ACHN (cell line): ENCODE measurements at places on chromosomes 3 and 15.

GRCh38 chr3:35709691-35710090 lies 70.4 kb downstream of the ARPP21 start:
- no peak for DNase-seq

DNA sequence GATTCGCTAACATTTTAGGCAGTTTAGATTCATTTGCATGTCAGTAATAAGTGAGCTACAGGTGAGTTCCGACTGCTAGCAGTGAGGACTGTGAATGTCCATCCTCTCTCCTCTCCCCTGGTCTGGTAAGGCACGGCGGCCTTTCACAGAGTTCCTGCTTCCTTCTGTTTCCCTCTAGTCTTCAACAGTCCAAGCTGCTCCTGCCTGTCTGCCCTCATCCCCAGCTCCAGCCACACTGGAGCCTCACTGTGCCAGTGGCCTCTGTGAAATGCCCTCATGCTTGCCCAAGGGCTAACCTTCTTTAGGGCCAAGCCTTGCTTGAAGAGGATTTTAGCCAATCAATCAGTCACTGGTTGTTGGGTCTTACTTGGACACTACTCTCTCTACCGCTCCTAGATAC lies 145.8 kb upstream of the BHLHE40 start:
- no peak for DNase-seq

- DNase-seq = no peak
Measured at GRCh38 chr3:45462522-45463265, 74.3 kb downstream of the LARS2 start.

- DNase-seq = no peak
Measured at GRCh38 chr3:141797819-141798447, 34.7 kb downstream of the GRK7 start.

- no peak for DNase-seq
Measured at GRCh38 chr15:43493703-43494472, 932 bp upstream of the TP53BP1 start.

- no peak for DNase-seq
Measured at GRCh38 chr15:51253366-51253765, 85.0 kb downstream of the CYP19A1 start.

- DNase-seq = no peak
Measured at GRCh38 chr3:196311-197148, at the start of gene CHL1. Gene CHL1, plus strand, starts transcription at chr3:196763. Its CDS starts 123,014 bp downstream, at chr3:319777.

DNA sequence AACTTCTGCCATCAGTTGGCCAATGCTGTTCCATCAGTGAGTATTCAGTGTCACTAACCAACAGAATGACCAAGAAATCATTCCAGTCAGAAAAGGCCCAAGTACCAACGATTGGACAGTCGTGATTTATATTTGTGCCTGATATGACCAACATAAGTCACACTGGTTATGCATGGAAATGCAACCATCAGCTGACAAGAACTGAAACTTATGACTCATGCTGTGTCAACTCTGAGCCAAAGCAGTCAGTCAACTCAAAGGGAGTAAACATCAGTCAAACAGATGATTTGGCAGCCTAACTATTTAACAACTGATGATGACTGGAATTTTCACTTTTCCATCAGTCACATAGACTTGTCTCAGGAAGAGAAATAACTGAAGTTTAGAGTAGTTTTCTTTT lies 142.4 kb downstream of the ANXA2 start:
- DNase-seq = peak; percentile 44

DNA sequence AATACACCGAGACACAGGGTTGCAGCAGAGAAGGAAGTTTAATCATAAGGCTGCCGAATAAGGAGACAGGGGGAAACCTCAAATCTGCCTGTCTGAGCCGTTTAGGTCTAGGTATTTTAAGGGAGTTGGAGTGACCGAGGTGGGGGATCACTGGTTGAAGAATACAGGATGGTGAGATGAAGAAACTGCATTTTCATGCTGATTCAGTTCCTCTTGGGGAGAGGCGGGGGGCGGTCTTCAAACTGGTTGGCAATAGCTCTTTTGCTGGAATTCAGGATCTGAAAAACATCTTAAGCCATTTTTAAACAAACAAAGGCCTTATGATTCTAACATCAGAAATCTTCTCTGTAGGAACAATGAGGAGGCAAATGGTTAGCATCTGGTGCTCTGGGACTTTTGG lies 699.5 kb upstream of the CFAP20DC start:
- DNase-seq = no peak

DNA sequence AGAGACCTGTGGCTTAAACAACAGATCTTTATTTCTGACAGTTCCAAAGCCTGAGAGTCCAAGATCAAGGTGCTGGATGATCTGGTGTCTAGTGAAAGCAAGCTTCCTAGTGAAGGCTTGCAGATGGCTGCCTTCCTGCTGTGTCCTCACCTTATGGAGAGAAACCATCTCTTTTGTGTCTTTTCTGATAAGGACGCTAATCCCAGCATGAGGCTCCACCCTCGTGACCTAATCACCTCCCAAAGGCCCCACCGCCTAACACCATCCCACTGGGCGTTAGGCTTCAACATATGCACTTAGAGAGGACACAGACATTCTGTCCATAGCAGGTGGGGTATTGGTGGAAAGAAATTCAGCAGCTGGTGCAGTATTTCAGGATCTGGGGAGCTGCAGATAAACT lies 19.8 kb upstream of the LYSMD4 start:
- no peak for DNase-seq

DNA sequence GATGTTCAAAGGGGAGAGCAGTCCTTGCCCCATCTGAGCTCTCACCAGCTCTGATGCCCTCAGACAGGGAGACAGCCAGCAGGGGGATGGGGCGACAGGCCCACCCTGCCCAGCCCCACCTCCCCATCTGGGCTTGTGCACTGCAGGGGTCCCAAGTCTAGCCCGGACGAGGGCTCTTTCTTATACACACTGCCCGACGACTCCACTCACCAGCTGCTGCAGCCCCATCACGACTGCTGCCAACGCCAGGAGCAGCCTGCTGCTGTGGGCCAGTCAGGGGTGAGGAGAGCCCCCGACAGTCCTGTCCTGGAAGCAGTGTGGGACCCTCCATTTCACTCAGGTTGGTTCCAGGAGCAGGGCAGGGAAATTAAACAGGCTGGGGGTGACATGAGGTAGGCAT lies 73.9 kb downstream of the BOC start:
- DNase-seq = no peak

- DNase-seq = no peak
Measured at GRCh38 chr3:72995337-72995736, 1.3 kb upstream of the PPP4R2 start.

- no peak for DNase-seq
Measured at GRCh38 chr15:74680456-74680855, 15.4 kb downstream of the EDC3 start.

GRCh38 chr3:136042608-136043221 lies 77.2 kb downstream of the PPP2R3A start:
- DNase-seq = peak; percentile 60

DNA sequence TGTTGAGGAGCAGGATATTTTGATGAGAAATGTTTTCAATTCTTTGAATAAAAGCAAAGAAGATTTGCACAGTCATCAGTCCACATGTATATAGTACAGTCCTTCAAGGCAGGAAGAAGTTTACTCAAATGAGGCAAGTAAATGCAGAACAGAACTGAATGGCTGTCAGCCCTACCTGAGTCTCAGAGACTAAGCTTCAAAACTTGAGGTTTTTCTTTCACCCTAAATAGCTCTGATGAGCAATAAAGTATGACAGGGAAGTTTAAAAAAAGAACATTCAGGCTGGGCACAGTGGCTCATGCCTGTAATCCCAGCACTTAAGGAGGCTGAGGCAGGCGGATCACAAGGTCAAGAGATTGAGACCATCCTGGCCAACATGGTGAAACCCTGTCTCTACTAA lies 232.5 kb downstream of the SUCLG2 start:
- DNase-seq = no peak

DNA sequence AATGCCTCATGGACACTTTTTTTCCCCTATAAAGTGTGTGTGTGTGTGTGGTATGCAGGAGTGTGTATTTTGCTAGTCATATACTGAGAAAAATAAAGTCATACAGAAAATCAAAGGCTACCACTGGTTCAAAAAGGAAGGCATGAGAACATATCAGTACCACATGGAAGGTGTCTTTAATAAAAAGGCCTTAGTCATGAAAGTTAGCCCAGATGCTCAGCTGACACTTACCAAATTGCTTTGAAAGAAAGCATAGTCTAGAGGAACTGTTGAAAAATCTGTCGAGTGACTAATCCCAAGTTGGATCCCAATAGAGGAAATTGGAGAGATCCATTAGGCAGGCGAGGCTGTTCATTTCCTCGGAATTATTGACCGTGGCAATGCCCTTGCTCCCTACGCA lies 432.9 kb upstream of the CFAP20DC start:
- DNase-seq = no peak

DNA sequence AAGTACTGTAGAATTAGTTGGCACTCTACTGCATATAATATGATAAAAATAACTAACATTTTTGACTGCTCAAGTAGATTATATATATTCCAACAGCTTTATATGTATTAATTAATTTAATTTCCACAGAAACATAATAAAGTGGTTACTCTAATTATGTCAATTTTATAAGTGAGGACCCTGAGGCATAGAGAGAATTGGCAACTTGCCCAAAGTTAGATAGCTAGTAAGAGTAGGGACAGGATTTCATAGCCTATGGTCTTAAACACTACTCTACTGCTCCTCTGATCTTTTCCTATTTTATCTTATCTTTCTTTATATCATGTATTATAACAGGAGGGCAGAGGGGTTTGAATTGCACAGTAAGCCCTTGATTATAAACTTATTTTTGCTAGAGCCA lies 418.7 kb upstream of the SGO1 start:
- DNase-seq = no peak

DNA sequence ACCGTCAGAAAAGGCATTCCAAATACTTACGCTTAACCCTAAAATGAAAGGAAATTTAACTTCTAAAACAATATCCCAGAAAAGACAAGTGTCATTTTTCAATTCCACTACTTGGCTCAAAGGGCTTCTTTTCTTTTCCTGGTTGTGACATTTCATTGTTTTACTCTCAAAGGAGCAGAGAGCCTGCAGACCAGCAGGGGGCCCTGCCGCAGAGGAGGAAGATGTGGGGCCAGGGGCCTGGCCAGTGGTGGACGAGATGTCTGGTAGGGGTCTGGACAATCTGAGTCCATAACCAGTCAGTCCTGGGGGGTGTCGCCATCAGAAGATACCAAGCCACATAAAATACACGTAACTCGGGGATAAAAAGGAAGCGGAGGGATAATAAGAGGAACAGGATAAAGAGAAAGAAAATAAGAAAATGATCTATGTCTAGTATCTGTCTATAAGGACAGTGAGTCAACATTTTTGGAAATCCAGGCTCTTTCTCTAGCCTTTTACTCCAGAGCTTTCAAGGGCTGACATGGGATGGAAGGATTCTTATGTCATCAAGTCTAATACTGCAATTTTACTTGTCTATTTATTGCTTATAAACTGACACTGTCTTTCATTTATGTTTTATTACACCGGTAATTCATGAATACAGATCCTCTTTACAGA lies 54.2 kb upstream of the ARHGEF3 start:
- DNase-seq = peak; percentile 31

GRCh38 chr15:80578206-80578595 lies 116.9 kb upstream of the ABHD17C start:
- DNase-seq = no peak

- DNase-seq = no peak
Measured at GRCh38 chr15:60124460-60125070, 120.5 kb downstream of the FOXB1 start.

GRCh38 chr3:14210843-14211594 lies 32.4 kb downstream of the LSM3 start:
- peak; percentile 79 for DNase-seq

- DNase-seq = no peak
Measured at GRCh38 chr3:158260392-158260791, 150.5 kb downstream of the RSRC1 start.

DNA sequence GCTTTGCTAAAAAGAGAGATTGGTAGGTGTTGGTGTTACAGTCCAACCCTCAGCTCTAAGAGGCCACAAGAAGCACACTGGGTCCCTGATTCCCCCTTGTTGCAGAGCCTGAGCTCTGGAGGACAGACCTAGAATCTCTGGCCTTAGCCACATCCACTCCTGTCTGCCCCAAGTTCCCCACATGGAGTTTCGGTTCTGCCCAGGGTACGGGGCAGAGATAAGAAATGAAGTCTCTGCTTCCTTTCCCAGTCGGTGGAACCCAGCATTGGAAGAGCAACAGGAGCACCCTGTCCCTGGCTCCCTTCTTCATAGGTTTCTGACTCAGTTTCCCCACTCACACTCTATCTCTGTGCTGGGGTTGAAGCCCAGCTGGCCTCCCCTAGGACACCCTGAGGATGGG lies 13.2 kb downstream of the PRR23E start:
- no peak for DNase-seq

DNA sequence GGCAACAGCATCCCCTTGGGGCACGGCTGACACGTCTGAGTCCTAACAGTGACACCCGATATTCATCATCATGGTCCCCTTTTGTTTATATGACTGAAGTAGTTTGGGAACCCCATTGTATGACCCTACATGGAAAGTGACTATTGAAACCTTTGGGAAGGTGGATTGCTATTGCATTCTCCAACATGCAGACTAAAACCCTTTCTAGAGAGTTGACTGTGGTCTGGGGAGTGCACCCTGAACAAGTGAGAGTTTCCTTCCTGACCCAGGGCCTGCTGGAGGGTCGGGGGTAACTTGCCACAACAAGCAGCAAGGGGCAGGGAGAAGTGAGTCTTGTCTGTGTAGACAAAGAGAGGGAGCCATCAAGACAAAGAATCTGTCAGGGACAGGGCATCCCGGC lies 54.4 kb downstream of the ISG20 start:
- no peak for DNase-seq

- DNase-seq = no peak
Measured at GRCh38 chr15:81047928-81048327, 47.2 kb downstream of the TLNRD1 start.

DNA sequence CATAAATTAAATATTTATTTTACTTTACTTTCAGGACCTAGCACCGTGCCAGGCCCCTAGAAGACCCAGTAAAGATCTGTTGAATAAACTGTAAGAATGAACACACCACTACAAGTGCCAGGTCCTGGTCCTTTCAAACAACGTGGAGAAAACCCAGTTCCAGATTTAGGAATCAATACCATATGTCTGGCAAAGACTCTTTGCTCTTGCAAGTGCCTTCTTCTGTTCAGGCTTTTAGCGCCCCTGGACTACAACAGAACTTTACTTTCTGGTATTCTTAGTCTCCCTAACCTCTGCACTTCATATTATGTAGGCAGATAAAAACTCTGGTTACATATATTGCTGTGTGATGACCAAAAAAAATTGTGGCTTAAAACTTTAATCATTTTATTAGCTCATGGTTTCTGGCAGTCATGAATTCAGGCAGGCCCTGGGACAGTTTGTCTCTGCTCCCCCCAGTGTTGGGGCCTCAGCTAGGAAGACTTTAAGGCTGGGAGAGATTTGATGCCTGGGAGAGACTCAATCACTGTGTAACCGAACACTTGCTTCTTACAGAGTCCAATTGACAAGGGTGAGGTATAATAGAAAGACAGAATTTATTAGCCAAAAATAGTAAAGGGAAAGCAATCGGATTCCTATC lies 2.9 kb upstream of the PSMA4 start:
- DNase-seq = no peak

- no peak for DNase-seq
Measured at GRCh38 chr3:183924956-183925355, 40.3 kb upstream of the PARL start.
